RPMI8226 (cell line): ENCODE measurements at places on chromosomes 4 and X.

DNA sequence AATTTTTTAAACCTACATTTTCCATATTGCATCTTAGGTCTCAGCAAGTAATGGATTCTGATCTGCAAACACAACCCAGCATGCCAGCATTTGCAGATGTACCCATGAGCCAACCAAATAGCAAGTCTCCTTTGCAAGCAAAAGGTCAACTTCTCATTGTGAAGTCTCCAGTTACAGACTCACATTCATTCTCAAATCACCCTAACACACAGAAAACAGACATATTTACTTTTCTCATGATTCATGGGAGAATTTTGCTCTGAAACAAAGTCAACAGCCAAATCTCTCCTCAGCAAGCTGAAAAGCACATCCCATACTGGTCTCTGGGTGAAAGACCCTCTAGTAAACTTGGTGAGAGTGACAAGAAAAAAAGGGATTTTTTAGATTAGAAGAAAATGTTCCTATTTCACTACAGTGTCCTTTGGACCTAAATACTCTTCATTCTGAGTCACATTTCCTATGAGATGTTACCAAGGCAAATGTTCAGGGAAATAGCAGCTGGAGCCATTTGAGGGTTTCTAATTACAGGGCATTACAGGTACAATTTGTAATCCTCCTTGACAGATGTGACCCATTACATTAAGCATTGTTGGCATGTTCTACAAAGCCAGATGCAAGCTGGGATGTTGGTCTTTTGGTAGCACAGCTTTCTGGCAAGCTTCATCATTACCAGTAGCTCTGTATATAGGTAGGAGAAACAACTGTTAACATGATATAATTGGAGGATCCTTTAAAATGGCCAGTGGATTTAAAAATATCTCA is 383.3 kb downstream of the SMARCA1 start:
- no peak for DNase-seq

DNA sequence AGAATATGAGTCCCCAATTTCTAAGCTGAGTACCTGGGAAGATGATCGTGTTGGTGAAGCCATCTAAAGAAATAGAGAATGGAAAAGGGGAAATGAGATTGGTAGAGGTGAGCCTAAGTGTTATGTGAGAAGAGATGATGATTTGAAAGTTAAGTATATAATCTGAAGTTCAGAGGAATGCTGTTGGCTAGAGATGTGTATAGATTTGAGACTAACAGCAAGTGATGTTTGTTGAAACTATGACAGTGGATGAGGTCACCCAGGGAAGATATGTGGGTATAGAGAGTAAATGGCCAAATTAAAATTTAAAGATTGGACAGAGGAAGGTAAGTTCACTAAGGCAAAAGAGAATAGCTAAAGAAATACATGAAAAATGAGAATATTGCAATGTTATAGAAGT is 324.2 kb downstream of the MAPK10 start:
- DNase-seq: peak; percentile 18

DNA sequence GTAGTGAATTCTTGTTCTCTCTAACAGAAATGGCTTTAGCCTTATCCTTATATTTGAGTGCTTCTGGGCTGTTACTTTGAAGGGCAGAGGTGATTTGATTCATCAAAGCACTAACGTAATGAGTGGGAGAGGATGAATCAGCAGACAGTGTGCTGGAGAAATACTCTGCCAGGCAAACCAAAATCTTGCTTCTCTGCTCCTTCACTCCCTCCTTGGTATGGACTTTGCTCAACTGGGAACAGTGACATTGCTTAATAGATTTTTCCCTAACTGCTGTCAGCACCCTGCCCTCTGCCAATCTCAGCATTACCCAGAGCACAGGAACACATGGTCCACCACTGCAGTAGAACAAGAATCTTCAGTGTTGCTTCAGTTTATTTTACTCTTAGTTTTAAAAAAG is 56.0 kb downstream of the PDLIM5 start:
- DNase-seq: no peak

DNA sequence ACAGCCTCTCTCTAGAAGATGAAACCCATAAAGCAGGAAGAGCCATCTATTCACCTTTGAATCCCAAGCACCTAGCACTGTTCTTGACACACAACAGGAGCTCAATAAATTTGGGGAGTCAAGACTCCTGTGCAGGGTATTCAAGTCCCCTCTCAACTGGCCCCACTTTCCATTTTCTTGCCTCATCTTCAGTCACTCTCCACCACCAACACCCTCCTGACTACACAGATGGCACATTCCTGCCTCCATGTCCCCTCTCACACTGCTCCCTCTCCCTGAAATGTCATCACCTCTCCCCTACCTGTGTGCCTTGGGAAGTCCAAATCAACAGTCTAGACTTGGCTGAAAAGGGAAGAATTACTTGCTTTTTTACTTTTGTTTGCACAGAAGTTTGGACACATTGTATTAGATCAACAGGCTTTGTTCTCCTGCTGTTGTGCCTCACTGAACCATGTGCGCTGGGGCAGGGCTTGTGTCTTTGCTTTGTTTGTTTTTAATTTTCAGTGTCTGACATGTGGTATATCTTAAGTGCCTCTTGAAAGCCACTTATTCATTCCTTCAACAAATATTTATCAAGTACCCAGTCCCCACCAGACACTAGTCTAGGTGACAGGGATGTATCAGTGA is 85.1 kb downstream of the APBB2 start:
- no peak for DNase-seq

DNA sequence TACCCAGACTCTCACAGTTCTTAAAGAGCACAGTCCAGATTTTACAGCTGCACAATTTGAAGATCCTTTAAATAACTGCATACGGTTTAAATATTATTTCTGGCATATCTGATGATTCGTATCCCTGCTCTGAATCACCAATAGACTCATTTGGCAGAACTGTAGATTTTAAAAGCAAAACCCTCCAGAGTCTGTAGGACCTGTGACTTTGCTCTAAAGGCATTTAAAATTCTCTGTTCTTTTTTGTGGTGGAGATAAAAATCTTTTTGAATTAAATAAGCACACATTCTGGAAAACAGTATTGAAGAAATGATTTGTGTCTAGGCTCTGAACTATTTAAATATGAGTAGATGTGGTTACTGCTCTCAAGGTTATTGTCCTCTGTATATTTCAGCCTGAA is 246.2 kb upstream of the PITX2 start:
- DNase-seq: no peak

DNA sequence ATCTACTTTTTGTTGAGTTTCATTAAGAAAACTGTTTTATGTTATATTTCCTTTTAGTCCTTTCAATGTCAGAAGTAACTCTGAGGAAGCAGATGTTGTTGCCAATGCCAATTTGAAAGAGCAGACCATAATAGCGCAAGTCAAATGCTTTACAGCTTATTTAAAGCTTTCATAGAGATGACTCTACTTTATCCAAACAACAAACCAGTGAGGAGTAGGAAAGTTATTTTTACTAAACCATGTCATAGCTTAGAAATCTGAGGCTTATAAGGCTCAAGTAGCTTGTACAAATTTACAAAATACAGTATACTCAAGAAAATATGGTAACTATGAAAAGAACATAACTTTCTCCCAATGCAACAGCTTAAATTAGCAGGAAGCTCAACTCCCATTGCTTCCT is 40.1 kb upstream of the SPOCK3 start:
- DNase-seq: no peak

- no peak for DNase-seq
These were observed 994.0 kb downstream of the ARAP2 start for GRCh38 chr4:35250331-35250730.

DNA sequence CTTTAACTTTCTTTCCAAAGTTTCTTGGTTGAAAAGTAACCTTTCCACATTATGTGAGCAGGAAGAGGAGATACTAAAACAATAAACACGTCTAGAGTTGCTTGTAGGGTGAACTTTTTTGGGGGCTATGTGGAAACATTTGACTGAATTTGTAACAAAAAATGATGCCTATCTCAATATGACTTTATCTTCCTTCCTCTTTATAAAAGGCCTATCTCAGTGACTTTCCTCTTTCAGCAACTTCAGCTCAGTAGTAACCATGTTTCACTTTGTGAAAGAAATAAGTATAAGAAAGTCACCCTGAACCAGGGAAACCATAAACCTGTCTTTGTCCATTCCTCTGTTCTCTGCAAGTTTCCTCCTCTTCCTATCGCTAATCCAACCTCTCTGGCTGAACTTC is 124.7 kb upstream of the TMEM164 start:
- no peak for DNase-seq

GRCh38 chr4:97987019-97987648 is 156.1 kb downstream of the STPG2 start:
- DNase-seq: peak; percentile 23

DNA sequence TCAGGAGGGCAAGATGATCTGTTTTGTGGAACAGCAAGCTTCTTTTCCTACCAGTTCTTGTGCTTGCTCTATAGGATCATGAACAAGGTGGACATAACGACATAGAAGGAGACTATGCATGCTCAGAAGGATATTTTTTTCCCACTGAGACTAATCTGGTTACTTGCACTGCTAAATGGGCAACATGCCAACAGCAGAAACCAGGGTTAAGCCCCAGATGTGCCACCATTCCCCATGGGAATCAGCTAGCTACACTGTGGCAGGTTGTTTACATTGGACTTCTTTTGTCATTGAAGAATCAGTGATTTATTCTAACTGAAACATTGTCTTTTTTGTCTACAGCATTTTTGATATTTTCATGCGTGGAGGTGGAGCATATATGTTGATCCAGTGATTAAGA is 165.6 kb downstream of the C4orf33 start:
- no peak for DNase-seq

GRCh38 chrX:124289443-124289842 is 43.0 kb upstream of the TEX13D start:
- DNase-seq: no peak

DNA sequence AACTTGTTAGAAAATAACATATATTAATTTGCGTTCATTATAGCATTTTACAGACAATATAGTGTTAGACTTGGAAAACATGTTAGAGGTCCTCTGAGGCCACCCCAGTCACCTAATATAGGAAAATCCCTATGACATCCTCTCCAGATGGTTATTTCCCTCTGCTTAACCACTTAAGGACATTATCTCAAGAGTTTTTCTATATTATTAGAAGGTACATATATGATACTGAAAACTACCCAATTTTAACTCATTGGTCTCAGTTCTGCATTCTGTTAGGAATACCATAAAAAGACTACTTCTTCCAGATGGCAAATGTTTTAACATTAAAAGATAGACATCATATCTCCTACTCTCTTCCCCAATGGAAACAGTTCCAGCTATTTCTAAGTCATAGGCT is 21.4 kb downstream of the PTPN13 start:
- no peak for DNase-seq

- DNase-seq: peak; percentile 11
These were observed 30.4 kb downstream of the CLDN34 start for GRCh38 chrX:9997524-9997923.

- DNase-seq: no peak
These were observed 898.2 kb downstream of the PCDH18 start for GRCh38 chr4:136634121-136634520.

GRCh38 chrX:20681683-20682082 is 415.0 kb upstream of the RPS6KA3 start:
- DNase-seq: no peak

DNA sequence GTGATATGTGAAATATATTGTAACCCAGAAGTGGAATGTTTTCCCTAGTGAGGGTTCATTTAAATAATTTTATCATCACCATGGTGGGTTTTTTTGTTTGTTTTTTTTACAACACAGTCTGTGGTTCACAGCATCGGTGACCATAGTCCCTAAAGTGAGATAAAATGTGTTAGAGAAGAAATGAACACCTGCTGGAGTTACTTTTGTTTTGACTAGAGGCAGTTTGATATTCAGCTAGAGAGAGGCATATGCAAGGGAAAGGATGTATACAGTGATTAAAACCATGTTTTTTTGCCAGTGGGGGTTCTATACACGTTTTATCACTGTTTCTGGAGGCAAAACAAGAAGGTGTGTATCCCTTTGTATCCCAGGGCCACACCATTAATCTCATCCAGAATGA is 541.5 kb downstream of the PCDH7 start:
- no peak for DNase-seq
